Fibroblast of skin of left quadriceps (primary cell): ENCODE measurements at places on chromosomes 5 and 9.

- peak; percentile 73 for DNase-seq
Observed at GRCh38 chr5:137751869-137752491, 2.2 kb downstream of the HNRNPA0 start.

DNA sequence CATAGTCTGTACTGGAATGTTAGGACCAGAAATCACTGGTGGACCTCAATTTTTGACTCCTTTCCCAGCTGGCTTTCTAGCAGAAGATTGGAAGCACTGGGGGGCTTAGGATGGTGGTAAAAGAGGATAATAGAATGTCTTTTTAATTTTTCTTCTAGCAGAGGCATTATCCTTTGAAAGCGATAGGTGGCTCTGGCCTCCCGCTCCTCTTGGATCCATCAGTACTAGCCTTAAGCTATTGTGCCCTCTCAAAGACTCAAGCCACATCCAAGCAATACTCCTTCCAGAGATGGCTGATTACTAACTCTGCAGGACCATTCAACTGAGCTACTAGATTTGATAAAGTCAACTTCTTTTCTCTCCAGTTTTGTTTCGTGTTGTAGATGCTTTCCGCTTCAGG is 610.6 kb downstream of the CDH12 start:
- no peak for DNase-seq

DNA sequence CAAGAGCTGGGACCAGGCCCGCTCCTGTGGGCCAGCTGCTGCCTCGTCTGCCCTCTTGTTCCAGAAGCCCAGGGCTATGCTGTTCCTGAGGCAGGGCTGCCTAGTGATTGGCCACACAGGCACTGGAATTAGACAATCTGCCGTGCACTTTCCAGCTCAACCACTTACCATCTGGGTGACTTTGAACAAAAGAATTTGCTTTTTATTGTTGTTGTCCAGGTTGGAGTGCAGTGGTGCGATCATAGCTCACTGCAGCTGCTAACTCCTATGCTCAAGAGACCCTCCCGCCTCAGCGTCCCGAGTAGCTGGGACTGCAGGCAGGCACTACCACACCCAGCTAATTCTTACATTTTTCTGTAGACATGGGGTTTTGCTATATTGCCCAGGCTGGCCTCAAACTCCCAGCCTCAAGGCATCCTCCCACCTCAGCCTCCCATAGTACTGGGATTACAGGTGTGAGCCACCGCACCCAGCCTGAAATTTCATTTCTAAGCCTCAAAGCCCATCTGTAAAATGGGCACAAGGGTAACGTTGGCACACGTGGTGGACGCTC is 1.2 kb upstream of the NEK6 start:
- DNase-seq = peak; percentile 70

DNA sequence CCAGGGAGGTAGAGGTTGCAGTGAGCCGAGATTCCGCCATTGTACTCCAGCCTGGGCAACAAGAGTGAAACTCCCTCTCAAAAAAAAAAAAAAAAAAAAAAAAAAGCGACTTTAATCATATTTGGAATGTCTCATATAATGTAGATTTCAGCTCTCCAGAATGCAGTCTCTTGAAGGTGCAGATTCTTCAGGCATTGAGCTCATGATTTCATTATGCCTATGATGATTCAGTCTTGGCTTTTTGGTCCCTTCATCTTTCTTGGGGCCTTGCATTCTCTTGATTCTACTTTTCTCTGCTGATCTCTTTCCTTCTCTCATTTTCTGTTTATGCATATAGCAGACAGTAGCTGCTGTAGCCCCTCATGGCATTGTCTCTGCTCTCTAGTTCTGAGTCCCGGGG is 22.9 kb downstream of the KDM4C start:
- DNase-seq = no peak

- DNase-seq = peak; percentile 15
Observed at GRCh38 chr5:170597109-170597751, 93.4 kb downstream of the KCNIP1 start.

GRCh38 chr5:143214458-143214857 is 189.0 kb downstream of the NR3C1 start:
- DNase-seq = no peak
